ENCODE measurements at places on chromosomes 11 and 22.

GRCh38 chr11:71476031-71476430, 23.0 kb downstream of the NADSYN1 start:
- no peak for DNase-seq

DNA sequence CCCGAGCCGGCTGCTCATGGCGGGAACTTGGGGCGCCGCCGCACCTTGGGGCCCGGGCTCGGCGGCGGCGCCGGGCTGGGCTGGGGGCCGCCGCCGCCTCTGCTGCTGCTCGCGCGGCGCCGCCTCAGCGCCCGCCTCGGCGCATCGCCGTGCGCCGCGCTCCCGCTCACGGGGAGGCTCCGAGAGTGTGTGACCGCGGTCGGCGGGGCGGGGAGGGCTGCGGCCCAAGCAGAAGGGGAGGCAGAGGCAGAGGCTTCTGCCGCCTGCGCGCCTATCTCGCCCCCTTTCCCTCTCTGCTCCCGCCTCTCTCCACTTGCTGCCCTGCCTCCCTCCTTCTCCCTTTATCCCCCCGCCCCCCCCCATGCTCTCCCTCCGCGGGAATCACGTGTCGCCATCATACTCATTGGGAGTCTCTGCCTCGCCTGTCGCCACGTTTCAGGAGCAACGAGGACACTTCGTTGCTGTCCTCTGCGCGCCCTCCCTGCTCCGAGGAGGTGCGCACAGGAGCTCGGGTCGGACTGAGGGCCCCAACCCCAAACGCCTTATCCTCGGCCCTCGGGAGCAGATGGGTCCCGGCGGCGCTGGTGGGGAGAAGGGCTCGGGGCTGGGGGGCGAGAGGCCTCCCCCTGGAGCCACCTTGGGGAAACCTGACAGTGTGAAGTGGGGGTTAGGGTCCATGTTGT, at the start of gene GUCY1A2:
Gene GUCY1A2 (minus strand): TSS at position 258 of the 683 bp plus-strand sequence. CDS start 421 bp downstream, outside the sequence.
- DNase-seq: no peak

GRCh38 chr11:95360377-95361075, 129.5 kb upstream of the SESN3 start:
- DNase-seq: no peak

- DNase-seq: no peak
These were observed 35.5 kb upstream of the LRRC55 start for GRCh38 chr11:57146301-57146700.

DNA sequence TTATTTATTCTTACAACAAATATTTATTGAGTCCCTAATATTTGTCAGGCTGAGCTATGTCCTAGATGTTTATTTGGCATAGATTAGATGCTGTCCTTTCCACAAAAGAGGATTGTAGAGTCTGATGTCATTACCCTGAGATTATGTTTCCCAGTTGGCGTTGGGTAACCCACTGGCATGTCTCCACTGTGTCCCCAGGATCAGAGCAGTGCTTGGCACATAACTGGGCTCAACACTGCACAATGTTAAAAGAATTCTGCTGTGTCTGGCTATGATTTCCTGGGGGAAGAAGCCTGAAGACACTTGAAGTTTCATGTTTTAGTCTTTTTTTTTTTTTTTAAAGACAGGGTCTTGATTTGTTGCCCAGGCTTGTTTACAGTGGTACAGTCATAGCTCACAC, 4.0 kb downstream of the RCN1 start:
- DNase-seq: no peak

GRCh38 chr11:72002841-72003775, 4.4 kb downstream of the IL18BP start:
- DNase-seq: no peak

GRCh38 chr11:88115828-88116755, 59.2 kb downstream of the RAB38 start:
- no peak for DNase-seq

GRCh38 chr11:61978703-61979661, 11.5 kb upstream of the FTH1 start:
- DNase-seq: no peak

DNA sequence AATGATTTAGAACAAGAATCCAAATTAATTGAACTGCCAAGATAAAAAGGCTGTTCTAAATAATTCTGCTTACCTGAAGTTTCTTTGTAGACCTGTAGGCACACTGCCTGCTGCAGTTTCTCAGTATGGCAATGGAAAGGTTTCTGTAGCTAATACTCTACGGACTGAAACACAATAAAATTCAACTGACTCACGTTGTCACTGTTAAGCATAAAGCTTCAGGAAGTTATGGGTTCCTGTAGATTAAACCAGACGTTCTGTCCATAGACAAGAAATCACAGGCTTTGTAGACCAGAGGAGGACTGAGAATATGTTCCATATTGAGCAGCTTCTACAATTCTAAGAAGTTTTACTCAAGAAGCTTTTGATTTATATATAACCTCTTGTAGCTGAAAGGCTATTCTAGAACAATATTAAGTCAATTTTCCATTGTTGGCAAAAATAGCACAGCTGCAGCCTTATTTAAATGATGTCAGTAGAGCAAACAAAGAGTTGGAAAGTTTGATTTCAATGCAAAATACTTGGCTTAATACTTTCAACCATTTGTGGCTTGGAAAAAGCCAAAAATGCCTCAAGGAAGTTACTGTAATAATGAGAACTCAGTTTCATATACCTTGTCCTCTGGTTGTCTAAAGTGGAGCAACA, at the start of gene GLYATL2:
Gene GLYATL2 (minus strand): TSS at position 344 of the 645 bp plus-strand sequence. CDS start 5,092 bp downstream, outside the sequence.
- DNase-seq: no peak
